Hematopoietic multipotent progenitor cell treated with erythropoietin and hydrocortisone succinate and interleukin-3 and kit ligand, for 17 days (in vitro differentiated cells): ENCODE measurements at places on chromosomes 5 and 9.
A peak's percentile ranks its signal among the peaks of the same experiment; 100 is the strongest.

DNA sequence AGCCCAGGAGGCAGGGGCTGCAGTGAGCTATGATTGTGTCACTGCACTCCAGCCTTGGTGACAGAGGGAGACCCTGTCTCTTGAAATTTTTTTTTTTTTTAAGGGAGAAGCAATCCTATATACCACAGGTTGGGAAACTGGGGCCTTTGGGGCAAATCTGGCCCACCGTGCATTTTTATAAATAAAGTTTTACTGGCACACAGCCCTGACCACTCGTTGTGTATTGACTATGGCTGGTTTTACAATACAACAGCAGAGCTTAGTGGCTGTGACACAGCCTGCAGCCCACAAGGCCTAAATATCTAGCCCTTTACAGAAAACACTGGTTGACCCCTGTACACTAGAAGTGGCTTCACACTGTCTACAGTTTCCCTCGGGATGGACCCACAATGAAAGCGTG lies 58.0 kb downstream of the SECISBP2 start:
- no peak for DNase-seq

DNA sequence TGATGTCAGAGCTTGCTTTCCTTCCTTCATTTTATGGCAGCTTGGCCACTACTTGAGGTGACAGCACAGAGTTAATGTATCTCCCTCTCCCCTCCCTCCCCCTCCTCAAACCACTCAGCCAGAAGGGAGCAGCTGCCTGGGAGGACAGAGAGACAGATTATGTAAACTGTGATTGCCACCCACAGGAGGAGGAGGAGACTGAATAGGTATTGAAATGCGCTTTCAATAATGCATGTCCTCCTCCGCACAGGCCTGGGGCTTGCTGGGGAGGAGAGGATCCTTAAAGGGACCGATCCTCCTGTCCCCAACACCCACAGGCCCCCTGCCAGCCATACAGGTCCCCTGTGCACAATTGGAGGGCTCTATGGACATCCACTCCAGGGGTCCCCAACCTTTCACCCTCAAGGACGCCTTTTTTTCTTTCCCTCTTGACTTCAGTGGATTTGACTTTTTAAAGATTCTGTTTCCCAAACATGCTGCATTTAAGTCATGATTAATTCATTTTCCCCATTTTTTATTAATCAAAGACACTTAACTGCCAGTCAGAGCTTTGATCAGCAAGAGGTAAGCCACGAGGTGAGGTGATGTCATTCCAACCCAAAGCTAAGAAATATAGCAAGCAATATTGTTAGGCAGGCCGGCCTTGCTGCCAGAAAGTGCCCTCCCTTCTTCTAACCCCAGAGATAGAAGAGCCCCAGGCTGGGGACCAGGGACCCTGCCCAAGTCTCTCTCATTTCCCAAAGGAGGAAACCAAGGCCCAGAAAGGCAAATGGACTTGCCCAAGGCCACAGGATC lies 47.5 kb upstream of the CPLX2 start:
- DNase-seq: no peak

DNA sequence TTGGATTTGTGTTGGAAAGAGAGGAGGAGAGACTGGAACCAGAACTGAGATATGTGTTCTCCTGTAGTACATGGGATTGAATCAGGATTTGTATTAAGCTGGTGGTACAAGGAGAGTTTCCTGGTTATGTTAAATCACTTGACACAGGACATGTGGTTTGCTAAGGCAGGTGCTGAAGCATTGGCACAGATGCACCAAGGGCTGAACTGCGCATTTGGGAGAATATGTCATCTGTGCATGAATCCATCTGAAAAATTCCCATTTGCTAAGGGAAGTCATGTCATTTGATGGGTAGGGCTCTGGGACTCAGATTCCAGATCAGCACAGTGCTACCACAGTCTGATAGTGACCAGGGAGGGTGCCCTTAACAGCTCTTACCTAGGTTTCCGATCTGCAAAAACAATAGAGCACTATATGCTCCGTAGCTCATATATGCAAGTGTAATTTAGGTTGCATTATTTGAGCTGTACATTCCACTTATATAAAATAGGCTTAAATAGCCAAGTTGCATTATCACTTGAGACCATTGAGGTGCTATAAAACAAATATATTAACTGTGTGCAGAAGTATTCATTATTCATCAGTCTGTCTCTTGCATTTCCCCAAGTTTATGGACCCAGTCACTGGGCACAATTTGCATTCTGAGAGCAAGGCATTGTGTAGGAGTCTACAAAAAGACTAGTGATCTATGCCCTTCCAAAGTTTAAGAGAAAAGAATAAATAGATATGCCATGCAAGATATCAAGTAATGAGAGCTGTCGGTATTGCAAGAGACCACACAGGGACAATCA lies 55.2 kb downstream of the ADAMTS16 start:
- no peak for DNase-seq

DNA sequence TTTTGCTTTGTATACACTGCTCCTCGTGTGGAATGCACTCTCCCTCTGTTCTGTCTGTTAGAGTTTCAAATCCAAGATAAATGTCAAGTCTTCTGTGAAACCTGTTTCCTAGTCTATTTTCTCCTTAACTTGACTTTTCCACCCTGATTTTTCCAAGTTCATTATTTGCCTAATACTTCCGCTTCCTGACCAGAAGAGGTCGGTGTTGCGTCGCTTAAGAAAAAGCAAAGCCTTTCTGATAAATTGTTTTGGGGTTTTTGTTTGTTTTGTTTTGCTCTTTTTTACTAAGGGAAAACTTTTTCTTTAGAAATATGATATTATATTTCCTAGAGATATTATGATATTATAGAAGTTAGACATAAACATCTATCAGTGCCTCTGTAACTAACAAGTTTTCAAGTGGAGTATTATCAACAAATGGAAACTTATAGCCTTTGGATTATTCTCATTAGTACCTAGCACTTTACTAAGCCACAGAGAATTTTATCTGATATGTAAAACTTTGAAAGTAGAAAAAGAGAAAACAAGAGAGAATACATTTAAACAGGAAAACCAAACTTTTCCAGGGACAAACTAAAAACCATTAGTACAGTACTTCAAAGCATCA lies 55.8 kb downstream of the PHAX start:
- peak; percentile 52 for DNase-seq

- DNase-seq: no peak
Observed at GRCh38 chr5:174840435-174840834, 116.1 kb downstream of the MSX2 start.

GRCh38 chr5:74406844-74407243 lies 233.7 kb downstream of the ENC1 start:
- no peak for DNase-seq

GRCh38 chr9:70427161-70427945 lies 12.9 kb upstream of the KLF9 start:
- no peak for DNase-seq

GRCh38 chr5:6396836-6397535 lies 18.6 kb upstream of the MED10 start:
- no peak for DNase-seq

- no peak for DNase-seq
Observed at GRCh38 chr9:21443849-21444625, 3.8 kb downstream of the IFNA1 start.

DNA sequence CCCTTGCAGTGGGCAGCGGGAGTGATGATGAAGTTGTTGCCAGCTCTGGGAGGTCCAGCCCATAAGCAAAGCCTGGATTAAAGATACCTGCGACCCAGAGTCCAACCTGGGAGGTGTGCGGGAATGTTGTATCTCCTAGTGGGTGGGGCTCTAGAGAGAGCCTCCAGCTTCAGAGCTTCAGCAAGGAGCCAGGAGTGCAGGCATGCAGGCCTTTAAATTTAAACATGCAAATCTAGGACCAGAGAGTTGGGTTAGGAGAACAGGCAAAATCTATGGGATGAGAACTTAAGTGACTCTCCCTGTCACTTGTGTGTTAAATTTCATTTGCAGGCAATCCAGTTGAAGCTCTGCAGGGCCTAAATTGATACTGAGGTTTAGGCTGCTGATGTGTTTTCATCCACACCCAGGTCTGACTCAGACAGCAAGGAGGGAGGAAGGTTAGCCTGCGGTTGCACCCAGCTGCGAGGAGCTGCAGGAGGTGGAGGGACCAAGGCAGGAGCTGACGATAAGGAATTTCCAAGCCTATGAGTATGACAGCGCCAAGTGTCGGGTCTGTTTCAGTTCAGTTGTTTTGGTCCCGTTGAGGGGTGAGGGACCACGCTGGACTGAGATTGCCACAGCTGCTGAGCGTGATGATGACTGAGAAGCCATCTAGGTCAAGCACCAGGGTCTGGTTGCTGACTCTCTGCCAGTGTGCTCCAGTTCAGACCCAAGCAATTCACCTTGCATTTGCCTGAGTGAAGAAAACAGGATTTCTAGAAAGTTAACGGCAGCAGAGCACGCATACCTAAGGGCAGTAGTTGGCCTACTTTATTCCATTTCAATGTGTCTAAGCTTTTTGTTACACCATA lies 243.0 kb downstream of the ICE1 start:
- DNase-seq: no peak

- no peak for DNase-seq
Observed at GRCh38 chr5:55820488-55820887, 30.7 kb upstream of the IL31RA start.

GRCh38 chr5:171845857-171846256 lies 60.2 kb downstream of the SMIM23 start:
- peak; percentile 51 for DNase-seq

- no peak for DNase-seq
Observed at GRCh38 chr5:108654051-108654450, 93.6 kb upstream of the FER start.

DNA sequence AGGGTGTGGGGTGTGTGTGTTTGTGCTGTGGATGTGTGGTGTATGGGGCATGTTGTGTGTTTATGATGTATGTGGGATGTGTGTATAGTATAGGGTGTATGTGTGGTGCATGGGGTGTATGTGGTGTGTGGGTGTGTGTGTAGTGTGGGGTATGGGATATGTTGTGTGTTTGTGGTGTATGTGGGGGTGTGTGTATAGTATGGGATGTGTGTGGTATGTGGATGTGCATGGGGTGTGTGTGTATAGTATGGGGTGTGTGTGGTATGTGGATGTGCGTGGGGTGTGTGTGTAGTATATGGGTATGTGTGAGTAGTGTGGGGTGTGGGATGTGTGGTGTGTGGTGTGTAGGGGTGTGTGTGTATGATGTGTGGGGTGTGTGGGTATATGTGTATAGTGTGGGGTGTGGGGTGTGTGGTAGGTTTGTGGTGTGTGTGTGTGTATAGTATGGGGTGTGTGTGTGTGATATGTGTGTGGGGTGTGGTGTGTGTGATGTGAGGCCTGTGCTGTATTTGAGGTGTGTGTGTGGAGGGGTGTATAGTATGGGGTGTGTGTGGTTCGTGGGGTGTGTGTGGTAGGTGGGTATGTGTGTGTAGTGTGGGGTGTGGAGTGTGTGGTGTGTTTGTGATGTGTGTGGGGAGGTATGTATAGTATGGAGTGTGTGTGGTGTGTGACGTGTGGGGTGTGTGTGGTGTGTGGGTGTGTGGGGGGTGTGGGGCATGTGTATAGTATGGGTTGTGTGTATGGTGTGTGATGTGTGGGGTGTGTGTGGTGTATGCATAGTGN lies 10.5 kb downstream of the ECSCR start:
- DNase-seq: no peak

- no peak for DNase-seq
Observed at GRCh38 chr9:122912671-122912963, 506 bp downstream of the ZBTB6 start.
